CD4-positive, alpha-beta T cell treated with Interferon gamma for 1 hour (primary cell): ENCODE measurements at places on chromosomes 1 and 21.

GRCh38 chr1:83931658-83932253, 67.2 kb downstream of the TTLL7 start:
- no peak for DNase-seq

DNA sequence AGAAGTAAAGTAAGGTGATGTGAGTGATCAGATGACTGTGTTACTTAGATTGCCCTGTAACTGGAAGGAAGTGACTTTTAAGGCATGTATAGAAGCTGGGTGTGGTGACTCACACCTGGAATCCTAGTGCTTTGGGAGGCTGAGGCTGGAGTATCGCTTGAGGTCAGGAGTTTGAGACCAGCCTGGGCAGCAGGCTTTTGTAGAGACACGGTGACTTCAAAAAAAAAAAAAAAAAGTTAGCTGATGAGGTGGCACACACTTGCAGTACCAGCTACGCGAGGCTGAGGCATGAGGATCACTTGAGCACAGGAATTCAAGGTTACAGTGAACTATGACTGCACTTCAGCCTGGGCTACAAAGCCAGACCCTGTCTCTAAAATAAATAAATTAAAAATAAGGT, 2.3 kb upstream of the USP16 start:
- DNase-seq, result peak; percentile 14

DNA sequence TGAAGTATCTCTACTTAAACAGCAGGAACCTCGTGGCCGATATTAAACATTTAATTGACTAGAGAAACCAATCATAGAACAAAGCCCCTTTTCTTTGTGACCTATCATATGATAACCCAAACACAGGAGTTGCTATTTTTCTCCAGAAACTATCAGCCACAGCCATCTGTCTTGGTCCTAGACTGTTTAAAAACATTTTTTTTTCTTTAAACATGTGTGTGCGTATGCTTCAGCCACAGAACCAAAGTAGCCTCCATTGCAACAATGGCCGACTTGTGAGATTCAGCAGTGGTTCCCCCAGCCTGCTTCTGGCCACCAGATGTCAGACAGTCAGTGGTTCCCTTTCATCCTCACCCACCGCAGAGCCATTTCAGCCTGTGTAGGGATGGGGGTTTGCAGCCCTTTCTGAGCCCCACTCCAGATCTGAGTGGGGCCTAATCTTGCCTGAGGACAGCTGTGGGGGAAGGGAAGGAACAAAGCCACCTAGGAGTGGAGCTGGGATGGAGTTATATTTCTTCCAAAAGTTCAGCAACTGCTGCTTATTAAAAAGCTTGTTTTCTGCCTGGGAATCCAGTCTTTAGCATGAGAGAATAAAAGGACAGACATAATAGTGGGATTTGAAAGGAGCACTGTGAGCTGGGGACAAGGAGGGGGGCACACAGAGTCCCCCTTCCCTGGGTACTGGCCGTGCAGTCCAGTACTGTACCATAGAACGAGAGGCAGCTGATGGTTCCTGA, 11.7 kb upstream of the IGSF3 start:
- DNase-seq, result no peak

GRCh38 chr1:220221670-220222069, 50.6 kb downstream of the RAB3GAP2 start:
- DNase-seq, result no peak

GRCh38 chr1:104072915-104073371, 323.2 kb downstream of the AMY1C start:
- no peak for DNase-seq

- no peak for DNase-seq
Measured at GRCh38 chr1:176820391-176821031, 344.0 kb downstream of the ASTN1 start.

DNA sequence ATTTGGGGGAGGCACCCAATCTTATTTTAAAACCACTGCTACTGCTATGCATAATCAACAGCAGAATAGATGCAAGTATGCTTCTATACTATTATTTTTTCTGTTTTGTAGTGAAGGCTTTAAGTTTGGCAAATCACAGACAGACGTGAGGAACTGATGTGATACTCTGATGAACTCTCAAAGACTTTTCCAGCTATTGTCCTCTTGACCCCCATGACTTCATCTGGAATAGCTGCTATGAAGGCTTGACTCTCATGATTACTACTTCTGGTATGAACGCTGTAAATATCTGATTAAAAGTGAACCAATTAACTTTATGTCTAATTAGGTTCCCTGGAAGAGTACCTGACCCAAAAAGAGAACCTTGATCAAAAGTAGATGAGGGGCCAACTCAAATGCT, 49.1 kb downstream of the EYA3 start:
- DNase-seq, result no peak

GRCh38 chr21:45209046-45209445, 78.6 kb downstream of the POFUT2 start:
- no peak for DNase-seq

DNA sequence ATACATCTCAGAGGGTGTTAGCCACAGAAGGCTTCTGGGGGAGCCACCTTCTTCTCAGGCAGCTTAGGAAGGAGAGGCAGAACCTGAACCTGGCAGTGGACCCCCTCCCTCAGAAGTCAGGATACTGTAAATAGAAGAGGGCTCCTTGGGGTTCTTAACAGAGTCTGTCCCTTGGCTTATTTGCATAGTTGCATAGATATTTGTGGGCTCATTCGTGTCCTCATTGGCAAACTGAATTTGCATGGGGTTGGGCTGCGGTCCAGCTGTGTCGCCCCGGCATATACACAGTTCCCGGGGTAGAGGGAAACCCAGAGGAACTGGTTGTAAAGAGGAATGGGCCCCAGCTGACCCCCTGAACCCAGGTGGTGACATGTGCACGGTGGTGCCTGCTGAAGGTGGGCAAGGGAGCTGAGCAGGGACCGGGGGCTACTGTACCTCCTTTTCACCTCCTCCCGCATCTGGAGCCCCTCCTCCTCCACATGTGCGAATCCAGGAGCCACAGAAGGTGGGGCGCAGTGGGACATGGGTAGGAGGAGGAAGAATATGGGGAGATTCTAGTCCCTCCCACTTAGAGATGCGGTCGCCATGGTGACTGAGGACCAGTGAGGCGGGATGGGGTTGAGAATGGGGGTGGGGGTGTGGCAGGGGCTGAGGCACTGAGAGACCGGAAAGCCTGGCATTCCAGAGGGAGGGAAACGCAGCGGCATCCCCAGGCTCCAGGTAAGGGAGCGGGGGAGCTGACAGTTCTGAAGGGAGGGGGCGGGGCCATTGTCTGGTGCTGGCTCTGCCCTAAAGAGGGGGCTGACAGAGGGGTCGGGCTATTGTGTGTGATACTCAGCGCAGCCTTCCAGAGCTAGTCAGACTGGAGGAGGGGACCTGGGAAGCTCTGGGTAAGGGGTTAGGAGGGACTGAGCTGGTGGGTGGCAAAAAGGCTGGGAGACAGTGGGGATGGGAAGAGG, 3.7 kb upstream of the SEMA4A start:
- no peak for DNase-seq

- DNase-seq, result no peak
Measured at GRCh38 chr1:55927702-55928290, 651.6 kb downstream of the PLPP3 start.

DNA sequence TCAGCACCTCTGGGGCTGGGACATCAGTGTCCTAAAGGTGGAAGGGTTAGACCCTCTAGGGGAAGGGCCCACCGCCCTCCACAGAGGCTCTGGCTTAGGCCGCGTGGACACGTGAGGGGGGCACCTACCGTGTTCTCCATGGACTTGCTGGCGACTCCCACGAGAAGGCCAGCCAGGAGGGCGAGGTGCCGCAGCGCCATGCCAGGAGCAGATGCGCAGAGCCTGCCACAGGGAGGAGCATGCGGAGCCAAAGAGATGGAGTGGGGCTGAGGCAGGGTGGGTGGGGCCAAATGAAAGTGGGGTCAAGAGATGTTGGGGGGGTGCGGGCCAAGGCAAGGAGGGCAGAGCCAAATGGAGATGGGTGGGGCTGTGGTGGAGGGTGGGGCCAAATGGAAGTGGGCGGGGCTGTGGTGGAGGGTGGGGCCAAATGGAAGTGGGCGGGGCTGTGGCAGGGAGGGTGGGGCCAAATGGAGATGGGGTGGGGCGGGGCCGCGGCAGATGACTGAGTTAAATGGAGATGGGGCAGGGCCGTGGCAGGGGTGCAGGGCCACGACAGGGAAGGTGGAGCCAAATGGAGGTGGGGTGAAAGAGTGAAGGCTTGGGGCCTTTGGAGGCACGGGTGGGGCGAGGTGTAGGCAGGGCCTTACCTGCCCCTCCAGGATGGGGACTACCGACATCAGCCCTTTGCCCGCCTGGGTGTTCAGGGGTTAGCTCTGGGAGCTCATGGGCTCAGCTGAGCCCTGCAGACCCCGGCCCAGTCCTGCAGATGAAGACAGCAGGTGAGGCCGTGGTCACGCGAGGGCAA, 17.4 kb upstream of the RNF223 start:
- DNase-seq, result no peak

DNA sequence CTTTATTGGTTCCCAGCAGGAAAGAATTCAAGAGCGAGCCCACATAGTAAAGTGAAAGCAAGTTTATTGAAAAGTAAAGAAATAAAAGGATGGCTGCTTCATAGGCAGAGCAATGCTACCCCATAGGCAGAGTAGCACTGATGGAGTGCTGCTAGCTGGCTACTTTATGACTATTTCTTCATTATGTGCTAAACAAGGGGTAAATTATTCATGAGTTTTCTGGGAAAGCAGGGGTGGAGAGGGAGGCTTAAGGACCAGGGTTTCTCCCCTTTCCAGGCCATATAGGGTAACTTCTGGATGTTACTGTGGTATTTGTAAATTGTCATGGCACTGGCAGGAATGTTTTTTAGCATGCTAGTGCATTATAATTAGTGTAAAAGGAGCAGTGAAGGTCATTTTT, 1271.4 kb downstream of the KCNT2 start:
- DNase-seq, result no peak

DNA sequence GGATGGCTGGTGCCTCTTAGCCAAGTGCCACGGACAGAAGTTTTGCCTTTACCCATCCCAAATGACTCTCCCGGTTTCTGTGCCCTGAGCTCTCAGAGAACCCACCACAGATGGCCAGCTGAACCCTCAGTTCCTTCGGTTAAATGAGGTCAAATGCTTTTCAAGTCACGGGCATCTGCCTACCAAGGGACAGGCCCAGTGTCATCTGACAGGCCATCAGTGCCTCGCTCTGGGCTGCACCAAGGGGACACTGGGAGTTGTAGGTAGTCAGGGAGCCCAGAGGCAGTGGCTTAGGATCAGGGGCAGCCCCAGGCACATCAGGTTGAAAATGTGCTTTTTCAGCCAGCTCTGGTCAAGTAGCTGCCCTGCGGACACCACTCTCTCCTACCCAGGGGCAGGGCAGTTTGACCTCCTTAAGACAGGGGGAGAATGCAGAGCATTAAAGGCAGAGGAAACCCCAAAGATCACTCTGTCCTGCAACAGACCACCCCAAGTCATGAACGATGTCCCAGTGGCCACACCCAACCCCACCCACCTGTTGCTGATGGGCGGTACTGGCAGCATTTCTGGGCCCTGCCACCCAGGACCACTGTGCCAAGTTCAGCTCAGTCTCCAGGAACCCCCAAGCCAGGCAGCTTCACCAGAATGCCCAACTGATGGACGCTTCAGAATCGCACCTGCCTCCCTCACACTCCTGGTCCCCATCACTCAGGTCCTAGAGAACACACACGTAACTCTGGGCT, 60.7 kb downstream of the CASZ1 start:
- DNase-seq, result no peak

DNA sequence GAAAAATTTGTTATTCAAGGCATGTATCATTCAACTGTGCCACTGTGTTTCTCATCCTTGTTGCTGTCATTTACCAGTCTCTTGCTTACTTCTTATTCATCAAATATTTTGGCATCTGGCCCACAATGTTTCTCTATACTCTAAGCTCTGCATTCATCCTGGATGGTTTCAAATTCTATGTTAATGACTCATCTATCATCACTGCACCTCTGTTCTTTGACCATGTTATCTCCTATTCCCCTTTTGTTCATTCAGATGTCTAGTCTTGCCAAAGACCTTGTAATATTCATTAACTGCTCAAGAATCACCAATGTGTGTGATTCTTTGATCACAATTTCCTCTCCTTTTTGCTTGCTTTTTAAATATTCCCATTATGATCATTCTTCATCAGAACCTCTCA, 54.6 kb upstream of the PRKACB start:
- no peak for DNase-seq

- DNase-seq, result no peak
Measured at GRCh38 chr21:26473471-26473870, 99.6 kb downstream of the CYYR1 start.

DNA sequence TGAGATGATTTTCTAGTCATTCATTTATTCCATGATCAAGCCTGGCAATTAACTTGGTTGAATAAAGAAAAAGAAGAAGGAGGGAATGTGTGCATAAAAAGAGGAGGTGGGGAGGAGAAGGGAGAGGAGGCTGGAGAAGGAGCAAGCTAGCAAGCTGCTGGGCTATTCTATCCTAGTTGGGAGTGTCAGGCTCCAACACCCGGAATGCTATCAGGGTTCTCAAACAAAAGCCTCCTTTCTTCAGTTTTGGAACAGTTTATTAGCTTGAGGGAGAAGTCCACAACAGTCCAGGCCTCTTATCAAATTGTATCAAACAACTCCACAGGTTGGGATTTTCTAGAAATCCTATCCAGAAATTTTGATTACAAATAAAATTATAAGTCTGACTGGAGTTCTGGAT, 80.0 kb downstream of the BCAR3 start:
- no peak for DNase-seq

DNA sequence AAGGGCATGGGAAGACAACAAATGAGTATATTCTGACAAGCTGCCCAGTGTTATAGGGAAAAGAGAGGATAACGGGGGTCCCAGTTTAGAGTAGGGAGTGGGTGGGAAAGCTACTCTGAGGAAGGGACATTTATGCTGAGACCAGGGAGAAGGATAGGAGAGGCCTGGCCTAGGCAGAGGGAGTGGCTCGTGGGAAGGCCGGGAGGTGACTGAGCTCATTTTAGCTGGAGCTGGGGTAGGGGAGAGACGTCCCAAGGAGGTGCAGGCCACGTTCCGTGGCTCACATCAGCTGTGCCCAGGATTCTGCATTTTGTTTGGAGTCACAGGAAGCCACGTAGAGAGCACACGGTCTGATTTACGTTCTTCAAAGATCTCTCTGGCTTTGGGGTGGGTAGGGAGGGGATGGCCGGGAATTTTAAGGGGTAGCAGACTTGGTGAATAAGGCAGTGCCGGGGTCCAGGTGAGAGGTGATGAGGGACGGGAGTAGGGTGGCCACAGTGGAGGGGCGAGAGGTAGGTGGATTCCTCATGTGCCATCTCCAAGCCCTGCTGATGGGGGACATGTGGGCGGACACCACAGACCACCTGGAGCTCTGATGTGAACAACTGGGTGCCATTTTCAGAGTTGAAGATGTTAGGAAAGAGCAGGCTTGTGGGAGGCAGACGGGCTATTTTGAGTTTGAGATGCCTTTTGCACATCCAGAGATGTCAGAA, 4.7 kb downstream of the TINAGL1 start:
- DNase-seq, result no peak

- DNase-seq, result peak; percentile 49
Measured at GRCh38 chr1:201020040-201020591, 3.4 kb downstream of the KIF21B start.

GRCh38 chr1:151282883-151283725, 1.0 kb downstream of the ZNF687 start:
- DNase-seq, result peak; percentile 31

- no peak for DNase-seq
Measured at GRCh38 chr1:67429011-67429527, 1.1 kb downstream of the SERBP1 start.
